ENCODE measurements at places on chromosomes 11 and 22.

DNA sequence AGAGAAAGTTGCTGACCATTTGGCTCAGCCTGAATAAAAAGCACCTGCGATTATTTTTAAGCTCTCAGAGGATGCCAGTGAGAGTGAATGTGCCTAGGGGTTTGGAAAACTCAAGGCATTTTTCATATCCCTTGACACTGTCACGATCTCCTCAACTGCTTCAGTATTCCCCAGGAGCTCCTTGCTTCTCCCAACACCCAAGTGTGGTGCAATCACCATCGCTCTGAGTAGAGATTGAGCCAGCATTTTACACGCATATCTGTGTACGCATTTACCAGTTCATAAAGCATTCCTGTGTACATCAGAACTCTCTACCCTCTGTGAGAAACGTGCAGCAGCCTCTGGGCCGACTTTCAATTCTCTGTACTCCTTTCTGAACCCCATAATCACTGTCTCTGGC lies 1.3 kb downstream of the SRRD start:
- no peak for DNase-seq

DNA sequence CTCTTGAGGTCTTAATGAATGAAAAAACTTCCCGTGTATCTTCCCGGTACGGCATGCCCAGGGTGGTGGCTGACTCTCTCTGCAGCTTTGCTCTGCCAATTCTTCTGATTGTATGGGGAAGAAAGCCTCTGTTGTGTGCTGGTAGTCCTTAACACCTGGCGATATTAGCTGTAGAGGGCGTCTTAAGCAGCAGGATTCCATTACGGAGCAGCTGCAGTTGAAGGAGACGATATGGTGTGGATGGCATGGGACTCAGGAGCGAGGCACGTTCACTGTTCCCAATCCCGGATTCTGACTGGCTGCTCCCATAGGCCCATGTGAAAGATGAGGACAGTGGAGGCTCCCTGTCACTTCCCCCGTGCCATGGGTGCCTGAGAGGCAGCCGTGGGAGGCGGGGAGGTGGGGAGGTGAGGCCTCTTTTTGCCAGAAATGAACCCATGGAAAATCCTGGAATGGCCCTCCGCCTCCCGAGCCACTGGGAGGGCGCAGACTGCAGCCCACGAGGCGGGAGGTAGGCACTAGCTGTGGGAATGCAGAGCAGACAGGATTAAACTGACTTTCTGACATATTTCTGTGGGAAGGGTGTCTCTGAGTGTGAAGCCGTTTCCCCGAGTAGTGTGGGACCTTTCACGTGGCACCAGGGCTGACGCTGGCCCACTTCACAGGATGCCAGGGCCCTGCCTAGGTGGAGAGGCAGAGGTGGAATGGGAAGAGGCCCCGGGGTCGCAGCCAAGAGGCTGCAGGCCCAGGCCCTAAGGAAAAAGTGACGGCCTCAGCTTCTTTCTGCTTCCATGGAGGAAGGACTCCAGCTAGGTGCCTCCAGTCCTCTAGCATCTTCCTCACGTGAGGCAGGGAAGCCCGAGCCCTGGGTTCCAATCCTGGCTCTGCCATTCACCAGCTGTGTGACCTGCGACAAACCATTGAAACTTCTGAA lies 121.4 kb upstream of the CD82 start:
- no peak for DNase-seq

GRCh38 chr11:3203221-3204043 lies 15.2 kb downstream of the MRGPRG start:
- no peak for DNase-seq

DNA sequence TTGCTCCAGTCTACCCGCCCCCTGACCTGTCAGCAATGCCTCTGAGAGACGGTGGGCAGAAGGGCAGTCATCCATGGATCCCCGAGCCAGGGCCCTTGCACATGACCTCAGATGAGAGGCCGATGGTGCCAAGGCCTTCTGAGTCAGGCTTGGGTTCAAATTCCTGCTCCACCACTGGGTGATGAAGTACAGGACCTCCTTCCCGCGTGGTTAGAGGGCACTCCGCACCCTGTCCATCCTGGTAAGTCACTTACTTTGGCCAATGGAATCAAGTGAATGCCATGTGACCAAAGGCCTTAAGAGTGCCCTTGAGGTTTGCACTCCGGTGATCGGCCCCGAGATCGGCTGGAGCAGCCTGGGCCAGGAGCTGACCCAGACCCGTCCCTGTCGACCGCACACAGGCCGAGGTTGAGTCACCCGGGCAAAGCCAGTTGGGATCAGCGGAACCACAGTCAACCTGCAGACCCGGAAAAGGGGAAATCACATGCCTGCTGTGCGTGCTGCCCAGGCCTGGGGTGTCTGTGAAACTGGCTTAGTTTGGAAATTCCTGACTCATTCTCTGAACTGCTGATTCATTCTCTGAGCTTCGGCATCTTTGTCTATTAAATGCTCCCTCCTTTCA lies 48.9 kb downstream of the RTL6 start:
- DNase-seq: no peak

- no peak for DNase-seq
Measured at GRCh38 chr22:22397875-22398524, 110.5 kb downstream of the ZNF280B start.

DNA sequence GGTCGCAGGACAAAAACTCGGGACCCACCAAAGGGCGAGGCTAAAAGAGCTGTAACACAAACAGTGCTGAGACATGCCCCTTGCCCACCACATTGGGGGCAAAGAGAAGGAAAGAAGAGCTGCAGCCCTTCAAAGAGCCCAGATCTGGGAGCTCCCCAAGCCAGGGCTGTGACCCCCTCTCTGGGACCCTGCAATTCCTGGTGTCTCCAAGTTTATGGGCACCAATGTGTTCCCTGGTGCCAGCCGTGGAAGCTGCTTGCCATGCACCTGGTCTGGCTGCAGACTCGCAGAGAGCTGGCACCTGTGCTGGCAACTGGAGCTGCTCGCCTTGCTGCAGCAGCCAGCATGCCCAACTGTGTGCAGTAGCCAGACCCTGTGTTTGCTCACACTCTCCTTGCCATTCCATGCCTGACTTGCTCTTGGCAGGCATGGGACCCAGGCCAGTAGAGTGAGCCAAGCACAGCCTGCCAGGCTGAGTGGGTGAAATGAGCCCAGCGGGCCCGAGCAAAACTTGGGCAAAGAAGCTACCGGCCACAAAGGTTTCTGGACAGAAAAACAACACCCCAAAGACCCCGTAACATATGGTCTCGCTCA lies 16.0 kb downstream of the RRP8 start:
- no peak for DNase-seq

- no peak for DNase-seq
Measured at GRCh38 chr22:27802346-27803073, 954 bp upstream of the MN1 start.

DNA sequence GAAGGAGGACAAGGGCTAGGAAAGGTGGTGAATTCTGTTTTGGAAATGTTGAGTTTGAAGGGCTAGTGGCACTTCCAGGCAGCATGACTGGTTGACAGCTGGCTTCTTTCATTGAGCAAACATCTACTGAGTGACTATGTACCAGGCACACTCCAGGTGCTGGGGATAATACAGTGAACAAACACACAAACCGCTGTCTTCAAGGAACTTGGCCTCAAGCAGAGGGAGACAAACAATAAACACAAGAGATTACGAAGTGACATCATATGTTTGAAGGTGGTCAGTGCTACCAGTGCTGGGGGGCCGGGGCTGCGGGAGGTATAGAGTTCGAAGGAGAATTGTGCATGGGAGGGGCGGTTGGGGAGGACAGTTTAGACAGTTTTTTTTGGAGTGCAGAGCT lies 197.0 kb upstream of the SORL1-AS1 start:
- DNase-seq: no peak

DNA sequence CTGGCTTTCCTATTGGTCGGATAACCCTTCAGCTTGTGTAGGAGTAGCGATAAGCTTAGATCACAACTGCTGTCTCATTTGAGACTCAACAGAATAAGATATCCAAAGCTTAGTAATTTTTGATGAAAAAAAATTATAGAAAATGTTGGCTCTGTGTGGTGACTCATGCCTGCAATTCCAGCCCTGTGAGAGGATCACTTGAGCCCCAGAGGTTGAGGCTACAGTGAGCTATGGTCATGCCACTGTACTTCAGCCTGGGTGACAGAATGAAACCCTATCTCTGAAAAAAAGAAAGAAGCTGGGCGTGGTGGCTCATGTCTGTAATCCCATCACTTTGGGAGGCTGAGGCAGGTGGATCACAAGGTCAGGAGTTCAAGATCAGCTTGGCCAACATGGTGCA lies 55.6 kb upstream of the RRM1 start:
- no peak for DNase-seq

- DNase-seq: no peak
Measured at GRCh38 chr11:66239511-66239910, 28.9 kb upstream of the RAB1B start.

DNA sequence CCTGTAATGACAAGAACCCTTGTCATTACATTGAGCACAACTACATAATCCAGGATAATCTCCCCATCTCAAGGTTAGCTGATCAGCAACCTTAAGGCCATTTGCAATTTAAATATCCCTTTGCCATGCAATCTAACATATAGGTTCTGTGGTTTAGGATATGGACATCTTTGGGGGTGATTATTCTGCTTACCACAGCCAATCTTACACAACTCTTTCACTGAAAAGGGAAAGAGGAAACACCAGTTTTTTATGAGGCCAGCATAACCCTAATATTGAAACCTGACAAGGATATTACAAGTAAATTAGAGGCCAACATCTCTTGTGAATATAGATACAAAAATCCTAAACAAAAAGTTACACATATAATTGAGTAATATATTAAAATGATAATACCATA lies 78.5 kb downstream of the CYP2R1 start:
- no peak for DNase-seq

- DNase-seq: no peak
Measured at GRCh38 chr22:32731372-32731771, 70.1 kb upstream of the TIMP3 start.

DNA sequence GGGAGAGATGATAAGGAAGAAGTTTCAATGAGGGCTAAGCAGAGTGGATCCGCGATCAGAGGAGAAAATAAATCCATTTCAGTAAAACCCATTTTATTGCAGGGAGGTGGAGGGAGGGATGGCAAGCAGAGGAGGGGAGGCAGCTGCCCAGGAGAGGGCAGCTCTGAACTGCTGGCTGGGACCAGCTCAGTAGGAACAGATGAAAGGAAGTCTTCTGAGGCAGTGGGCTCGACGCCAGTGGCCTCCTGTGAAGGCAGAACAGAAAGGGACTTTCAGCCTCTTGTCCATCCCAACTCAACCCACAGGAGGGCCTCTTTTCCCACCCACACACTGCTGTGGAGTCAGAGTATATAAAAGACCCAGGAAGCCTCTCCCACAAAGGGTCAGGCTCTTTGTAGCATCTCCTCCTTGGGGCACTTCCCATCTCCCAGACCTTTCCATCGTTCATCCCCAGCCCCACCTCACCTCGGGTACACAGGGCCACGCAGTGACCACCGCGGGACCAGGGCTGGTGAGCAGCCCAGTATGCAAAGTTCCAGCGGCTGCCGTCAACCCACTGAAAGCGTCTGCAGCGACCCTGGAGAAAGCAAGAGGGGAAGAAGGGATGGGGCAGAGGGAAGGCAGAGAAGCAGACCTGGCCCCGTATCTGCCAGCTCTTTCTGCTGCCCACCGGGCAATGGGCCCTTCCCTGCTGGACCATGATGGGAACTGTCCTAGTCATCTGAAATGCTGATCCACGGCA lies 3.0 kb downstream of the PRG2 start:
- DNase-seq: no peak

Data from left renal cortex interstitium (tissue), 4 donors.